ENCODE measurements at places on chromosomes 12 and 14.

DNA sequence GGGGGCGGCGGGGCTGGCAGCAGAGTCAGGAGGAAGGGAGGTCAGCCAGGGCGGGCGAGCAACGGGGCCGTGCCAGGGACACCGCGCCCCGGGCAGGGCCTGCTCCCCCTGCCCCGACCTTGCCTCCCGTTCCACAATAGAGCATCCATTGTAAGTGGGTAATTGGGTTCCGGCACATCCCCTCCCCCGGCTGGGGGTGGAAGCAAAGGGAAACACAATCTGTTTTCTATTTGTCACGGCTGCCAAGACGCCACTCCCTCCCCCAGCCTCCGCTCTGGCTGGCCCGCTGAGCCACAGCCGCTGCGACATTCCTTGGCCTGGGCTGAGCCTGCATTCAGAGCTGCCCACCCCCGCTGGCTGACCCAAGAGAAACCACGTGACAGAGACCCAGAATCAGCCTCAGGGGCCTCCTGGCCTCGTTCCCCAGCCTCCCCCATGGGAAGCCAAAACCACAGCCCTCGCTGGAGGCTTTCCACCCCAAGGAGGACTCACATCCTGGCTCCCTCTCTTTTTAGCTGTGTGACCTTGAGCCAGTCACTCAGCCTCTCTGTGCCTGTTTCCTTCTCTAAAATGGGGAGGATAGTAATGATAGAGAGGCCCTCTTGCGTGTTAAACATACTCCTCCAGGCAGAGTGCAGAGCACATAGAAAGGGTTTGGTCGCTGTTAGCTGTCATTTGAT lies 117.6 kb downstream of the SCARB1 start:
- no peak for DNase-seq

GRCh38 chr14:99568567-99569560 lies 35.1 kb downstream of the CCDC85C start:
- DNase-seq, result no peak

DNA sequence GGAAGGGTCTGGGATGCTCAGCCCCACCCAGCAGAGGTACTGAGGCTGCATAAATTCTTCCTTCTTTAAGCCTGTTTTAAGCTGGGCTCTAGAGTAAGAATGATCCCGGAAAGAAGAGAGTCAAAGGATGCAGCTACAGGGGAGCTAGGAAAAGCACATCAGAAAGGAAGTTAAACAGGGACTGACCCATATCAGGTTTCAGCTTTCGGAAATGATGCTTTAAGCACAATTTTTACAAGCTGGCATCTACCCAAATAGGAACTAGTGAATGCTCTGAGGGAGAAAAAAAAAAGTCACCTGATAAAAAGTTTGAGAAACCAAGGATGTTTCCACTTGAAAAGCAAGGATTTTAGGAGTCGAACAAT lies 22.0 kb downstream of the TSPAN8 start:
- DNase-seq, result no peak

DNA sequence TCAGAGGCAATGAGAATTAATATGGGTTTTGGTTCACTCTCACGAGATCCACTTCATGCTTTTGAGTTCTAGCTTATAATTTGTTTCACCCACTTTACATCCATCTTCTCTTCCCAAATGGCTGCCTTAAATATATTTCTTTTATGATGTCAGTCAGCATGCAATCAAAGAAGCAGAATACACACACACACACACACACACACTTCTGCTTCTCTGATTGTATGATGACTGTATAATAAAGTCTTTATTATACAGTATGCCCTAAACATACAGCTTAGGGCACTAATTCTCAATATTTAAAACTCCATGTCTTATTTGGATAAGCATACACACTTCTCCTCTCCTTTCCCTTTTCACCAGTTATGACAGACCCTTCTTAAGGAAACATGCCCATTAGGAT lies 6.7 kb upstream of the ETV6 start:
- no peak for DNase-seq

DNA sequence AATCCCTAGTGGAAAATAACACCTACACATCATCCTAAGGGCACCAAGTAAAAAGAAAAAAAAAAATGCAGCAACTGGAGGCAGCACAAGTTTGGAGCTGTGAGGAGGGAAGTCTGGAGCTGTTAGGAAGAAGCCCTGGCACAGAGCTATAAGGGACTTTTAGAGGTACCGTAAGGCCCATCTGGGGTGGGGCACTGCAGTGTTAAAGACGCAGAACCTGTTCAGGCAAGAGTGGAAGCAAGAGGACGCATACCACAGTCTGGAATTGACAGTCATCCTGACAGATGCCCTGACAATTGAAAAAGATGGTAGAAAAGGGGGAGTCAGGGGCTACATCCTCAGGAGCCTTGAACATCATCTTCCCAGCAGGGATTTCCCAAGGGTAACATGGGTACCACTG lies 195.9 kb upstream of the PLEKHG7 start:
- DNase-seq, result no peak

- no peak for DNase-seq
Measured at GRCh38 chr12:121495746-121496145, 85.1 kb downstream of the KDM2B start.

DNA sequence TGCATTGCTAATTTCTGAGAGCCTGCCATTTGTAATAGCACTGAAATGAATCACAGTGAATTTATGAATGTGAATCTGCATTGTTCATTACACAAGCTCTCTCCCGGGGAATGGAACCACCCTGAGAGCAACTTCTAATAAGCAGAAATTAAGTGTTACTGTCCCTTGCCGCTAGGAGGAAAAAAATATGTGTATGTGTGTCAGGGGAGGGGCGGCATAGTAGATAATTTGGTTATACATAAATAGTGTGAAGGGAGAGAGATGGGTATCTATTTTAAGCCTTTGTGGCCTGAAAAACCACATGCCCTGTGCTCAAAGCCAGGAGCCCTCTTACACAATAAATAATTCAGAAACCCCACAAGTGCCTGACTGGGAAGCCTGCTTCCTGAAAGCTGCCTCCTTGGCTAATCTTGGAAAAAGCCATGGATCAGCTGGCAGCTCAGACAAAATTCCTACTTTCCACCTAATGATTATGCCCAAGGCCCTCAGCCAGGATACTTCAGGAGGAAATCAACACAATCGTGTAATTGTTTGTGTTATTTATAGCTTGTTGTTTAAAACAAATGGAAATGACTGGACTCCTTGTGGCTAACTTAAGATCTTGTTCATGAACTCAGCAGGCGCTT lies 366.2 kb upstream of the KITLG start:
- DNase-seq, result no peak

Data from stimulated activated CD4-positive, alpha-beta T cell treated with anti-CD3 and anti-CD28 coated beads, Interleukin-1b, Interleukin-23, amount 100 ng/mL, for 4 hours (primary cell).